ENCODE measurements at places on chromosomes 4 and X.
A peak's percentile ranks its signal among the peaks of the same experiment; 100 is the strongest.

- DNase-seq, result no peak
Measured at GRCh38 chr4:51880016-51880915, 37.3 kb downstream of the DCUN1D4 start.

DNA sequence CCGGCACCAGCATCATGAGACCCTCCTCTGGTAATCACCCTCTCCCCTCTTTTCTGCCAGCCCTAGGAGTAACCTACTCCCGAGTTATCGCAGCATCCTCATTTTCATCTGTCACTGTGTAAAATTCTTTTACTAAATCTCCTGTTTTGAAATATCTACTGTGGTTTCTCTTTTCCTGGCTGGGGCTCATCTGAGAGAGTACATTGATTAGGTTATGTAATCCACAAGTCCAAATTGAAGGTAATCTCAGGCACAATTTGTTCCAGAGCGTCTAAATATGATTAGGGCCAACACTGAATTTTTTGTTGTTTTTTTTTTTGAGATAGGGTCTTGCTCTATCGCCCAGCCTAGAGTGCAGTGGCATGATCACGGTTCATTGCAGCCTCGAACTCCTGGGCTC is 142.4 kb downstream of the SMIM20 start:
- DNase-seq, result no peak

- peak; percentile 43 for DNase-seq
Measured at GRCh38 chr4:159177265-159178150, 74.6 kb downstream of the RAPGEF2 start.

DNA sequence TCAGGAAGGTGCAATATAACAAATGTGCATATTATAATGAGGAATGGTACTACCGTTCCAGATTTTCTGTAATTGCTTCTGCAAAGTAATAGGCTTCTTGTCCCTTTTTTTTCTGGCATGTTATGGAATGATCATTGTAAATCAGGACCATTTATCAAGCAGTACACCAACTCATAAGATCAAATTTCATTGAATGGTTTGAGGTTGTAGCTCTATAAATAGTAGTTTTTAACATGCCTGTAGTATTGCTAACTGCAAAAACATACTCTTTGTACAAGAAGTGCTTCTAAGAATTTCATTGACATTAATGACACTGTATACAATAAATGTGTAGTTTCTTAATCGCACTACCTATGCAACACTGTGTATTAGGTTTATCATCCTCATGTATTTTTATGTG is 12.6 kb downstream of the IBSP start:
- no peak for DNase-seq

DNA sequence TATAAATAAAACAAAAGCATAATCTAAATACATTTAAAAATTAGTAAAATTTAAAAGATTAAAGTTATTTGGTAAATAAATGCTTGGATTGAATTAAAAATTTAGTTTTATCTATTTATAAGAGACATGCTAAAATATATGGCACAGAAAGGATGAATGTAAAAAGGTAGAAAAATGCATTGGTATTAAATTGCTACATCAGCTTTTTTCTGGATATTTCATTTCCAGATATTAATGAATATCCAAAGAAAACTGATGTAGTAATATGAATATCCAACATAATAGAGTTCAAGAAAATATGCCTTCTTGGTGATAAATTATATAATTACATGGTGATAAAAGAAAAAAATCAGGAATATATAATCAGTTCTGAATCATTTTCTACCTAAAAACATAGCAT is 1743.9 kb downstream of the RPA4 start:
- DNase-seq, result no peak

GRCh38 chr4:112702892-112703291 is 65.9 kb downstream of the LARP7 start:
- no peak for DNase-seq

GRCh38 chrX:71320126-71320525 is 18.6 kb downstream of the ITGB1BP2 start:
- DNase-seq, result no peak

DNA sequence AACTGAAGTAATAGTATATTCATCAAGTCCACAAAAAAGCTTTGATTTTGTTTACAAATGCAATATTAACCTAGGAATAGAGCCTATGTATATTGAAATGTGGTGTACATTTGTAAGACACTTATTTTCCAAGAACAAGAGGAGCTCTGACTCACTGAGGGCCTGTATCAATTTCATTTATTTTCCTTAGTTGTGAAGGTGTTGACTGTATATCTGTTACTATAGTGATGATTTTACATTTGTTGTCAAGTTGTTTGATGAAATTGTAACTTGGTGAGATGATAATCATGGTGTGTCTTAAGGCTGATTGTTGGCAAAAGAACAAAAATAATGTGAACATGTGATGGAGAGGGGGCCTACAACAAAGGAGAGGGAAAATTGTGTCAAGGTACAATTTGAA is 274.9 kb upstream of the TEX13A start:
- no peak for DNase-seq

GRCh38 chr4:6573551-6573950 is 1.4 kb upstream of the MAN2B2 start:
- DNase-seq, result no peak

- DNase-seq, result no peak
Measured at GRCh38 chr4:157674699-157675098, 454.2 kb downstream of the GRIA2 start.

- no peak for DNase-seq
Measured at GRCh38 chr4:137474711-137475301, 57.5 kb downstream of the PCDH18 start.

- no peak for DNase-seq
Measured at GRCh38 chrX:119687661-119688413, 5.1 kb downstream of the SEPTIN6 start.

GRCh38 chr4:183935355-183936005 is 30.4 kb downstream of the STOX2 start:
- DNase-seq, result no peak

GRCh38 chr4:181105487-181105886 is 1137.7 kb upstream of the TENM3 start:
- no peak for DNase-seq

DNA sequence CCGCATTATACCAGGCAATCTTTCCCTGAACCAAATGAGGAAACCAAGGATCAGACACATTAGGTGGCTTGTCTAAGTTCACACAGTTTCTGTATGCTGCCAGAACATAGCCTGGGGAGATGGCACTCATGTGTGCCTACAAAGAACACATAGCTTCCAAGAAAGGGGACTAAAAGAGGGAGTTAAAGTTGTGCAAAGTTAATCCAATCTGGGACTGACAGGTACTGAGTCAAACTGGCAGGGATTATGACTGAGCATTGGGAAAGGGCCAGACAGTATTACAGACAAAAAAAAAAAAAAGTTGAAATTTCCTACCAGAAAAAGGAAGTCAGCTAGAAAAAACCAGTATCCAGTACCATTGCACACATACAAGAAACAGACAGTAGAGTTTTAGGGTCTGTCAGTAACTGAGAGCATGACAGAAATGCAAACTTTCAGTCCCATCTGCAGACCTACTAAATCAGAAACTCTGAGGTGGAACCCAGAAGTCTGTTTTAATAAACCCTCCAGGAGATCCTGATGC is 37.2 kb downstream of the ADAMTS3 start:
- no peak for DNase-seq

DNA sequence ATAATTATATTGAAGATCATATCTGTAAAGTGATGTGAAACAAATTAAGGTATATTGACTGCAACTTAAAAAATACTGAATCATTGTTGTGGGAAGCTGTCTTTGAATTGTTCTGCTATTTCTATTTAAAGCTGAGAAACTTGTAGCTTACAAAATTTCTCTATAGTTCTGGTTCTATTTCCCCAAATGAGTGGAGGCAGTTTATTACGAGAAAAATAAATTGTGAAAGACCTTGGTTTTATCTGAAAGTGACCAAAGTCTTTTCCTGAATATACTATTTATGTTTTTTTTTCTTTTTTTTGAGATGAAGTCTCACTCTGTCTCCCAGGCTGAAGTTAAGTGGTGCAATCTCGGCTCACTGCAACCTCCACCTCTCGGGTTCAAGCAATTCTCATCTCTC is 165.4 kb downstream of the SH3BGRL start:
- DNase-seq, result no peak

- no peak for DNase-seq
Measured at GRCh38 chrX:116198810-116199209, 28.3 kb downstream of the AGTR2 start.

DNA sequence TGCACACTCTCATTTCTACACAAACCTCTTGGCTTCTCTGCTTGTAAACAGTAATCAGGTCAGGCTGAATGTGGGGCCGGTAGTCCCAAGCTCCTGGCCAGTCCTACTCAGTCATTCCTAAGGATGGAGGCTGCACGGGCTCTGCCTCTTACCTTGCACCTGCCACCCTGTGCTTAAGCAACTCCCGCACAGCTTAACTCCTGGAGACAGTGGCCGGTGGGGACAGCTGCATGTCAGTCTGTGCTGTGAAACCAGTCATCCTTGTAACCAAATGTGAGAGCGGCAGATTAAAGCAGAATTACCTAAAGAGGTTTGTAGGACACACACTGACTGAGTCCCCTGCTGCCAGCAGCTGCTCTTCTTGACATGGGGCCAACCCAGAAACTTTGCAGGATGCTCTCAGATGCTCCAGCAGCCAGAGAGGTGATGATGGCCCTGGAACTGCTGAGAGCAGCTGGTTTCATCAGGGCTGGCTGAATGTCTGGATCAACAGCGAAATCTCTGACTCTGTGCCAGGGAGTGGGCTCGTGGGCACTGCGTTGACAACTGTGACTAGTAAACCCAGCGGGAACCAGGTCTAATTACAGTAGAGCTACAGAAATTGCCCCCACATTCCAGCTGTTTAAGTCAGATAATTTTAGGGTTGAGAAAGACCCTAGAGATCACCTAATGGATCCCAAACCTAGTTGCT is 123.7 kb downstream of the ANAPC4 start:
- no peak for DNase-seq

DNA sequence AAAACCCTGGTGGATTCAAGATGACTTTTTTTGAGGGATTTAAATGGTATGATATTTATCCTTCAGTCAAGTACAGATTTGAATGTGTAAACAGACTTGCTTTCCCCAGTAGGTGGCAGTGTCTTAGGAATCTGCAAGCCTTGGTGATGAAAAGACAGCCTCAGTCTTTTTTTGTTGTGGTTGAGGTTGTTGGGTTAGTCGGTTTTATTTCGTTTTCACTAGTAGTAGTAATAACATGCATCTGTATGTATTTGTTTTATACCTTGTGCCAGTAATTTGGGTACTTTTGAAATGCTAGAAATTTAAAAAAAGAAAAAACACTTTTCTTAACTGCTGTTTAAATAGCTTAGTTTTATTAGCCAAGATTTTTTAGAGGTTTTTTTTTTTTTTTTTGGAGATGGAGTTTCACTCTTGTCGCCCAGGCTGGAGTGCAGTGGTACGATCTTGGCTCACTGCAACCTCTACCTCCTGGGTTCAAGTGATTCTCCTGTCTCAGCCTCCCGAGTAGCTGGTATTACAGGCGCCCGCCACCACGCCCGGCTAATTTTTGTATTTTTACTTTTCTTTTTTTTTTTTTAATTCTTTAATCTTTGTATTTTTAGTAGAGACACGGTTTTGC is 39.2 kb downstream of the COPS4 start:
- peak; percentile 85 for DNase-seq

GRCh38 chrX:68915778-68916177 is 87.0 kb downstream of the EFNB1 start:
- no peak for DNase-seq

DNA sequence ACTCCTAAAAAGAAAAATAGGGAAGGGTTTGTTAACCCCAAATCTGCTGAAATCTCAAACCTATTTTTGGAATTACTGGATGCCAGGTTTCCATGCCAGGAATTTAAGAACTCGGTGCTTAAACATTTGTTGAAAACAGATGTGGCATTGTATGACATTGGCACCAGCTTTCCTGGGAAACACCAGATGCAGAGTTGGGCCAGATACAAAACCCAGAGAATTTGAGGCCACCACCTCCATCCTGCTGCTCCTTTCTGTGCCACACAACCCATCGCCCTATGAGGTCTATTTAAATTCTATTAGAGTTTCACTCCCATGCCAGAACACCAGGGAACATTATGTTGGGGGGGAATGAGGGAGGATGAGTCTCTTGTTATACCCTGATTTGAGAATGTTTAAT is 71.7 kb downstream of the ARAP2 start:
- no peak for DNase-seq

DNA sequence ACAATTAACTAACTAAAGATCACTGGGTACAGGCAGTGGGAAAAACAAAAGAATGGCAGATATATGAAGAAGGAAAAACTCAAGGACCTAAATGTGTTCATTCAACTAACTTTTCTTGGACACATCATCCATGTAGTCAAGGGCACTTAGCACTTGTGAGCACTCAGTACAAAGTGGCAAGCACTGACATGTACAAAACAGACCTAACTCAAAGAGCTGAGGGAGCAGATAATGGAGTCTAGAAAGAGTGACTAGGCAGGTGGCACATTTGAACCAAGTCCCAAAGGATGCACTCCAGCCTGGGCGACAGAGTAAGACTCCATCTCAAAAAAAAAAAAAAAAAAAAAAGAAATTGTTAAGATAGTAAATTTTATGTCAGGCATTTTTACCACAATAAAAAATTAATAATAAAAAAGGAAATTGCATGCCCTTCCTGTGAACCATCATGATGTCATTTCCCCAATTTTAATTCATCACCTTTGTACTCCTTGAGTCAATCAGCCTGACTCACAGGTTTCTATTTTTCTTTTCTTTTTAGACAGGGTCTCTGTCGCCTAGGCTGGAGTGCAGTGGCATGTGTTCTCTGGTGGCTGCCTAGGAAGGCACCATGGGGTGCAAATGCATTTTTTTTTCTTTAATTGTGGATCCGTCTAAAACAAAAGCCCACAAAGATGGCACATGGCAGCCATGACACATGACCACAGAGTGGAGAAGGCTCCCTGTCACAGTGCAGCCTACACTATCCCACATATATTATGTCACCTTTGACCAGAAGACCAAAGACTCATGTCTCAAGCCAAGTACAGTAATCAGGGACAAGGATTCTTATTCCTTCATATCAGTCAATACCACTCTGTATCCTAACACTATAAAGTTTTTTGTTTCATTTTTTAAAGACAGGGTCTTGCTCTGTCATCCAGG is 91.9 kb downstream of the CHST7 start:
- DNase-seq, result no peak

- DNase-seq, result no peak
Measured at GRCh38 chrX:71586929-71587328, 8.7 kb downstream of the GCNA start.

DNA sequence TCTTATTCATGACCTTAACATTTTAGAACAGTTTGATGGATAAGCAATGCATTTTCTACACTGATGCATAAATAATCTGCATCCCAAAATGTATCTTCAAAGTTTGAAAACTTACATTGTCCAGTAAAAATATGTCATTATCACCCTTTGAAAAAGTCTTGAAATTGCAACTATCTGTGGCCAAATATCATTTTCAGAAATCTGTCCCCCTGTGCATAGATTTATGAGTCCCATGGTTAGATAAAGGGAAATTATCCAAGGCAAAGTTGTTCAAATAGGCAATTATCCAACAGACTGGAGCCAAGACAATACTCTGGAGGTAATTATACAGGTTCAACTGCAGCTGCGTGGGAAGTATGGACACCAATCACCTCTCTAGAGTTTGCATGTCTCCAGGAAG is 182.5 kb upstream of the INTU start:
- no peak for DNase-seq
